ENCODE measurements at places on chromosomes 6 and 20.
A peak's percentile ranks its signal among the peaks of the same experiment; 100 is the strongest.

DNA sequence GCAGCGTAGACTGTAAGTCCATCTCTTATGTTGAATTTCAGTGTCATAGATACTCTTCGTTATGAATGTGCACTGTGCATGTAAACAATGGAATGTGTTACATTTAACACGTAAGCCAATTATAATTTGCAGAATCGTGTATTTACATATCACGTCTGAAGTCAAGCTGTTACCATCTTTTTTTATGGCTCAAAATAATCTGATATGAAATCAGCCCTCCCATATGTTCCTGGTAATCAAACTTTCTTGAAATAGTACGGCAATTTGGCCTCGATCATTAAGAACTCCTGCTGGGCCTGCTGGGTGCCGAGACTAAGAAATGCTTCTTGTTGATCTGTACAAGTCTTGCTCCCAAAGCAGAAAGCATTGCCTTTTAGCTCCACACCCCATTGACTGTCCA lies 89.6 kb upstream of the DOK5 start:
- no peak for DNase-seq
- H3K4me1 ChIP-seq, result no peaks in the 10 kb centered on the region

DNA sequence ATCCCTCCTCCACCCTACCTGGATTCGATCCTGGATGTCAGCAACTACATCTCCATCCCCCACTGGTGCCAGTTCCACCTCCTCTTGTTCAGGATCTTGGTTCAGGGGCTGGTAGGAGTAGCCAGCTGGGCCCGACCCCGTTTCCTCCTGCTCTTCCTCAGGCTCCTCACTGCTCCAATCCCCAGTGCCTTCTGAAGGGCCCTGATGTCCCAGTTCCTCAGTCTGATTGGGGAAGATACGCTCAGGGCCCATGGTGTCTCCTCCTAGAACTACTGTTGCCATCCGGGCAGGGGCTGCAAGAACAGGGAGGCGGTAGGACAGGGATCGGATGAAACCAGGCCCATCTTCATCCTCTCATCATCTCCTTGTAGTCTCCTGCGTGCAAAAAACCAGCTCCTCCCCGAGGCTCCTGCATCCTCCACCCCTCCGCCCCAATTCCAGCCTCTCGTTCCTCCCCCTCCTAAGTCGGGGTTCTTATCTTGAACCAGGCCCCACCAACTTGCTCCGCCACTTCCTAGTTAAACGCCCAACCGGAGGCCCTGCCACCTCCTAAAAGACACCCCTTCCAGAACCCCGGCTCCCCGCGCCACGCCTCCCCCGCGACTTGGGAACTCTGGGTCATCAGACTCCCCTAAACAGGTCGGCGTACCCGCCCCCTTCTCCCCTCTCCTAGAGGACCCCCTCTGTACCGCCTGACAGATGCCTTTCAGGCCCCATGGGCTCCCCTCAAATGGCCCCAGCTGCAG lies 476 bp downstream of the MEA1 start:
- H3K4me1 ChIP-seq, result peaks cover 3% of the 10 kb centered on the region
- peaks cover 18% of the 10 kb centered on the region for H3K36me3 ChIP-seq
- peak overlapping the region; percentile 55 for H3K27ac ChIP-seq
- peak overlapping the region; percentile 70 for H3K4me3 ChIP-seq
- DNase-seq, result no peak
- no peaks in the 10 kb centered on the region for H3K27me3 ChIP-seq

GRCh38 chr20:17525650-17526049 lies 5.5 kb downstream of the BFSP1 start:
- no peak overlapping the region for H3K27ac ChIP-seq
- no peaks in the 10 kb centered on the region for H3K27me3 ChIP-seq
- no peak overlapping the region for H3K4me3 ChIP-seq
- DNase-seq, result no peak

DNA sequence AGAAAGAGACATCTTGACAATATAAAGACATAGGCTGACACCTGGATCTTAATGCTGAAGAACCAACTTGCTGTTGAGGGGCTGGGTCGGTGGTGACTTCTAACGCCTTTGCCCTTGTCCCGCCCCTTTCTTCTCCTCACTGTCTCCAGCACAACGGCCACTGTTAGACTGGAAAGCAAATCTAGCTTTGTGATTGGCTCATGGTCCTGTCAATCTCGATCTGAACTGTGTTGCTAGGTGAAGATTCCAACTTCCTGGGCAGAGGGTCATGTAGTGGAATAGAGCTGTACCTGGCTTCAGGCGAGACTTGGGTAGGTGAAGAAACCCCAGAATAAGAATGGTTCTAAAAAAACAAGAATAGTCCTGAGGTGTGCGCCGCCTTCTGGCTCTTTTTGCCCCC lies at the start of gene PGK2:
Gene PGK2 (minus strand): TSS at position 110 of the 400 bp plus-strand sequence. CDS start 98 bp downstream, at position 12.
- no peak within 1 kb of the TSS for H3K27ac ChIP-seq
- H3K4me1 ChIP-seq, result no peaks in the 10 kb centered on the region
- H3K27me3 ChIP-seq, result no peaks in the 10 kb centered on the region
- no peak within 1 kb of the TSS for H3K4me3 ChIP-seq
- DNase-seq, result no peak
- H3K36me3 ChIP-seq, result no peaks in the 10 kb centered on the region

DNA sequence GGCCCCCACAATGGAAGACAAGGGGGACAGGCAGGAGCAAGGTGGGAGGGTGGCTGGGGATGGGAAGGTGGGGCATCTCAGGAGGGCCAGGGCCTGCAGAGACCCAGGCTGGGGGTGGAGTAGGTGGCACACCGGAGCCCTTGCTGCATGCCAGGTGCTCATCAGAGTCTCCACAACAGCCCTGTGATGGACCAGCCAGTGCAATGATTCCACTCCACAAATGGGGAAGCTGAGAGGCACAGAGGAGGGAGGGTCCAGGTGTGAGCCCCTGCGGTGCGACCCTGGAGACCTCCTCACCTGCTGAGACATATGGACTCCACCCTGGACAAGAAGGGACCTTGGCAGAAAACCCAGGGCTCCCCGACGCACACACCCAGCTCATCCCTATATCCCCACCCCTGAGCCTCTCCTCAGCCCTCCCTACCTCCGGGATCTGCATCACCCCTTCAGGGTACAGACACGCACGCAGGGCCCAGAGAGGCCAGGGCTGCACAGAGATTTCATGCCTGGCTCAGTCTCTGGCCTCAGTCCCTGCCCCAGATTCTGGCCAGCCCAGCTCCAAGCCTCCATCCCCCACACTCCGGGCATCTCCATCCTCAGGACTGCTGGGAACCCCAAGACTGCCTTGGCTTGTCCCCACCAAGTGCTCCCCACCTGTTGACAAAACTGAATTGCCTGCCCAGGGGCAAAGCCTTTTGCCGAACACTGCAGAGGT lies 7.1 kb upstream of the GRM4 start:
- no peaks in the 10 kb centered on the region for H3K36me3 ChIP-seq
- no peak overlapping the region for H3K4me3 ChIP-seq
- no peaks in the 10 kb centered on the region for H3K4me1 ChIP-seq
- H3K27ac ChIP-seq, result no peak overlapping the region
- H3K27me3 ChIP-seq, result peaks cover 6% of the 10 kb centered on the region

Data from liver (tissue), 10 donors.